ENCODE measurements at places on chromosomes 7 and 10. TPM values are rescaled to one million over a fixed set of nuclear protein-coding genes. Genes with fewer than 3 reads are reported as not detected.

The TRIM50 gene
- 0.21 TPM for total RNA-seq

- no peak for DNase-seq
Observed at GRCh38 chr7:140262242-140262903, 85.6 kb upstream of the KDM7A start.

DNA sequence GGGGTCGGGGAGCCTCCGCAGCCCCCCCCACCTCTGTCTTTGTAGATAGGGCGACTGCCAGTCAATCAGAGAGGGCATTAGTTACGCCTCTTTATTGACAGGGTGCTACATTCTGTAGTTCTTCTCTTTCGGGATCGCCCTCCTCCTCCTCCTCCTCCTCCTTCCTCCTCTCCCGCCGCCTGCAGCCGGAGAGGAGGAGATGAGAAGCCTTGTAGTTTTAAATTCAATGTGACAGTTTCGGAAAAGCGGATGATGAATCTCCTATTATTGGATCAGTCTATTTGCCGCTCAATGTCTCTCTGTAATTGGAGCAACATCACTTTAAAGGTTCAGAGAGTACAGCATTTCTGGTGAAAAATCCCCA is 587 bp upstream of the UNCX start:
- no peak for DNase-seq

- no peak for DNase-seq
Observed at GRCh38 chr7:129792721-129793120, 160.0 kb downstream of the UBE2H start.

- no peak for DNase-seq
Observed at GRCh38 chr10:3687510-3688081, 97.4 kb downstream of the KLF6 start.

- no peak for DNase-seq
Observed at GRCh38 chr7:93148144-93148543, at the start of gene SAMD9L. TSS of gene SAMD9L (minus strand) at chr7:93148385. CDS start at chr7:93135971, 12,414 bp downstream.

DNA sequence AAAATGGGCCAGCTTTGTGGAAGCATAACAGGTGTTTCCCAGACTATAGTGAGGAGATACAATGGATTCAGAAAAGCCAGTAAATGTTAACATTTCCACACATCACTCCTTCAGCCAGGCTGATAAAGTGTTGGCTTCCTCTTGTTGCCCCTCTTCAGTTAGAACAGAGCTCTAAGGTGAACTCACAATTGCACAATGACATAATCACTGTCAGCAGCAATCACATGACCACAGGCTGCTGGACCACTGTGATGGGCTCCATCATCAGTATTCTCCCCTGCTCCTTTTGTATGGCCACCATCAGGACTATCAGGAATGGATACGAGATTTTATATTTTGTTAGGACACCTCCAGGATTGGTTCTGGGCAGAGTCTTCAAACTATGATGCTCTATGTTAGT is 849.4 kb upstream of the GHITM start:
- DNase-seq = no peak

DNA sequence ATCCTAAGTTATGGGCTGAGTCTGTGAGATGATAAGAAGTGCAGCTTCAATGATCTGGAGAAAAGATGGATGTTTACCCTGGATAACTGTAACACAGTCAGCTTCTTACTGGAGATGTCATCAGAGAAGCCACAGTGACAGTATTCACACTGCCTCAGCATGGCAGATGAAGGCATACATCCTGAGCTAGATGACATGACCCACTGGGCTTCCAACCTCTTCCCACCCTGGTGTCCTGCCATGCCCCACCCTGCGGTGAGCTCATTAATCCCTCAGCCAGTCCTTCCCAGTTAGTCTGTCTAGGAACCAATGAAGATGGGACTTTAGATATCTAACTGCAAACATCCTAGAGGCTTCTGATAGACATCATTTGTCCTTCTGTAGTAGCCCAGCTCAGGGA is 213.8 kb downstream of the TAX1BP1 start:
- DNase-seq = no peak

GRCh38 chr10:683448-684071 is 5.9 kb downstream of the DIP2C start:
- no peak for DNase-seq

The CTAGE6 gene
- 3.4 TPM for total RNA-seq

The APBB1IP gene
- 4.1 TPM for total RNA-seq

DNA sequence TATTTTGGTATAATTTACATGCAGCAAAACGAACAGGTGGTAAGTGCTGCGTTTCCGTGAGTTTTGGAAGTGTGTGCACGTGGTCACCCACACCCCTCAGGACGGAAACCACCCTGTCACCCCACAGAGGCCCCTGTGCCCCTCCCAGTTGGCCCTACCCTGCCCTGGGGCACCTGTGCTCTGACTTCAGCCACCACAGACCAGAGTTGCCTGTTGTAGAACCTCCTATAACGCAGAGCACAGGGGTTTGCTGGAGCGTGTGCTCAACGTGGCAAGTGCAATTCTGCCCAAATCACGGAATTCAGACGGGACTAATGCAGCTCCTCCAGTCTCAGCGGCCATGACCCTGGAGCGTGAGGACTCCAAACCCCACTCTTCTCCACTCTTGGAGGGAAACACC is 9.6 kb upstream of the CFAP46 start:
- no peak for DNase-seq

DNA sequence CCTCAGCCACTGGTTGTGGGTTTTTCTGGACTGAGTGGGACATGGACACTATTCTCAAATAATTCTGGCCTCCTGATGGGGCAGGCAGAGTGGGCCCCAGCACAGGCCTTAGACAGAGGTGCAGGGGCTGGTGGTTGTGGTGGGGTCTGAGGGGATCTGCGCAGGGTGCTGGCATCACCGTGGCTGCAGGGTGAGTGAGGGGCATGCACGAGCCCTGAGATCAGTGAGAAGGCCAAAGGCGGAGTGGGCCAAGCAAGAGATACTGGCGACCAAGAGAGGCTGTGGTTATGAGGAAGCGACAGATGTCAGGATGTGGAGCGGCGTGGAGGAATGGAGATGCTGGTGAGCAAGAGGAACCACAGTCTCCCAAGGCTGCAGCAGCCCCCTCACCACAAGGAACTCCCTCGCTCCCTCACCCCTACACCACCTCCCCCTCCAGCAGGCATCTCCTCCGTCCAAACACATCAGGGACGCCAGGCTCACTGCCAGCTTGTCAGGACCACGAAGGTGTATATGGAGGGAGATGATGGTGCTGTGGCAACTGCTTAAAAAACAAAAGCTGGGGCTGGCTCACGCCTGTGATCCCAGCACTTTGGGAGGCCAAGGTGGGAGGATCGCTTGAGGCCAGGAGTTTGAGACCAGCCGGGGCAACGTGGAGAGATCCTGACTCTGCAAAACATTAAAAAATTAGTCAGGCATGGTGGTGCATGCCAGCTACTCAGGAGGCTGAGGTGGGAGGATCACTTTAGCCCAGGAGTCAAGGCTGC is 9.6 kb downstream of the PRF1 start:
- no peak for DNase-seq

- no peak for DNase-seq
Observed at GRCh38 chr10:63636812-63637211, 115.6 kb downstream of the REEP3 start.
